ENCODE measurements at places on chromosomes 3 and 15.

- DNase-seq, result no peak
Measured at GRCh38 chr15:39108021-39108420, 472.9 kb upstream of the THBS1 start.

DNA sequence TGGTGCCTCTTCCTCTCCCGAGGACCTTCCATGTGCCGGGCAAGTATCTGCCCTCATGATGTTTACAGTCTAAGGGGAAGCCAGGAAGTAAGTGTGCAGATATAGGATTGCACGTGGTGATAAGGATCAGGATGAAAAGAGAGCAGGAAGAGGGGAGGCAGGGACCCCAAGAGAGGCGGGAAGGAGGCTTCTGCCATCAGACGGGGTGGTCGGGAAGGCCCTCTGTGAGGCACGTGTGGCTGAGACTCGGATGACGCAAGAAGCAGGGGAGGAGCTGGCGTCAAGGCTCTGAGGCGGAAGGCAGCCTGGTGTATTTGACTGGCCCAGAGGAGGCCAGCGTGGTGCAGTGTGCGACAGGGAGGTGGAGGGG is 762 bp upstream of the IQSEC1 start:
- DNase-seq, result no peak

GRCh38 chr3:57530071-57530608 is 14.0 kb downstream of the DNAH12 start:
- no peak for DNase-seq

DNA sequence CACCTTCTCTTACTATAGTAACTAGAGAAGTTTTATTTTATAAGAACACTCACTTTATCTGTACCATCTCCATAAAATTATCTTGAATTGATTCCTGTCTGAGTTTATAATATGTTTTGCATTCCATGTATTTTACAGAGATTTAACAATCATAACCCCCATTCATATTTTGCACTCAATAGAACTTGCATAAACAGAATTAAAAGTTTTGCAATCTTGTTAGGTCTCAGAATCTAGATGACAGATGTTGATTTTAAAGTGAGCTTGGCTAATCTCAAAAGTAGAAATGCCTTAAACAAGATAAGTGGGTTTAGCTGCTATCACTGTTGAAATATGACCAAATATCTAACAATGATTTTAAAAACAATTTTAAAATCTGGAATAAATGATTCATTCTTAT is 107.9 kb upstream of the EPHA6 start:
- no peak for DNase-seq

DNA sequence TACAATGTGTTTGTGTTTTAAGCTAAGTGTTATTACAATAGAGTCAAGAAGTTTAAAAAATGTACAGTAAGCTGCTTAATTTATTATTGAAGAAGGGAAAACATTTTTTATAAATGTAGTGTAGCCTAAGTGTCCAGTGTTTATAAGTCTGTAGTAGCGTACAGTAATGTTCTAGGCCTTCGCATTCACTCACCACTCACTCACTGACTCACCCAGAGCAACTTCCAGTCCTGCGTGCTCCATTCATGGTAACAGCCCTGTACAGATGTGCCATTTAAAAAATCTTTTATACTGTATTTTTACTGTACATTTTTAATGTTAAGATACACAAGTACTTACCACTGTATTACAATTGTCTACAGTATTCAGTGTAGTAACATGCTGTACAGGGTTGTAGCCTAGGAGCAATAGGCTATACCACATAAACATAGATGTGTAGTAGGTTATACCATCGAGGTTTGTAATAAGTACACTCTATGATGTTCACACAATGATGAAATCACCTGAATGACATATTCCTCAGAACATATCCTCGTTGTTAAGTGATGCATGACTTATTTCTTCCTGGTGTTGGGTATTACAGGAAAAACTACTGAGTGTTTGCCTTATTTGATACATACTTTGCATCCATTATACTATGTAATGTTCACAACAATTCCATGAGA is 156.6 kb upstream of the NUDT16 start:
- DNase-seq, result no peak

DNA sequence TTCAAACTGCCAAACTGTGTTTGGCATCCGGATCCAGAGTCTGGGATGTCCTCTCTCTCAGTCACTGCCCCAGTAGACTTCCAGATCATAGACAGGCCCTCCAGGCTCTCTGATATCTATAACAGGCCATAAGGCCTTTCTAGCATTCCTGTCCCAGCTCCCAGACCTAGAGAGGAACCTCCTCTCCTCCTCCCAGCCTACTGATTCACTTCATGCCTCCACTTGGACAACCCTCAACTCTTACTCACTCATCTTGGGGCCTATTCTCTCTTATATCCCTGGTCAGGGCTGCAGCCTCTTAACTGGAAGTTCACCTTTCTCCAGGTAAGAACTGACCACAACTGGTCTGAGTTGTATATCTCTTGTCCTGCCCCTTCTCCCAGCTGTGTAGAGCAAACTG is 253.7 kb upstream of the TRIM42 start:
- no peak for DNase-seq

DNA sequence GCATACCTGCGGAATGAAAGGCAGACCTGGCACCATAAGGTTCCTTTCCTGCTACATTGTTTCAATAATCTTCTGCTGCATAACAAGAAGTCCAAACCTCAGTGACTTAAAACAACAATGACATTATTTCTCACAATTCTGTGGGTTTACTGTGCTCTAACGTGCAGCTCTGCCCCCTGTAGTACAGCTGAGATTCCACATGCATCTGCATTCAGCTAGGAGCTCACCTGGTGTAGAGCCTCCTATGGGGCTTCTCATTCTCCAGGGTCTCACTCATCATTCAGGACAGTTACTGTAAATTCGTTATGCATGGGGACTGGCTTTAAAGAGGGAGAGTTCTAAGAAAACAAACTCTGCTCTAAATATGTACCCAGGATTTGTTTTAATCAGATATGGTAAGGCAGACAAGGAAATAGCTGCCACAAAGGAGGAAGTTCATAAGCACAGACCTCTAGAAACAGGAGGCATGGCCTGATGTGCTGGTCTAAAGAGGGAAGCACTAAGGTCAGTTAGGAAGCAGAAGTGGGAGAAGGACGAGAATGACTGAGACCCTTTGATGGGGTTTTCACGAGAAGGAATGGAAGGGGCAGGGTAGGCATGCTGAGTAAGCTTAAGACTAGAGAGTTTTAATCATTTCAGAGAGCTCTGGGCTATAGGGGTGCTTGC is 347.0 kb downstream of the NEK10 start:
- DNase-seq, result no peak

DNA sequence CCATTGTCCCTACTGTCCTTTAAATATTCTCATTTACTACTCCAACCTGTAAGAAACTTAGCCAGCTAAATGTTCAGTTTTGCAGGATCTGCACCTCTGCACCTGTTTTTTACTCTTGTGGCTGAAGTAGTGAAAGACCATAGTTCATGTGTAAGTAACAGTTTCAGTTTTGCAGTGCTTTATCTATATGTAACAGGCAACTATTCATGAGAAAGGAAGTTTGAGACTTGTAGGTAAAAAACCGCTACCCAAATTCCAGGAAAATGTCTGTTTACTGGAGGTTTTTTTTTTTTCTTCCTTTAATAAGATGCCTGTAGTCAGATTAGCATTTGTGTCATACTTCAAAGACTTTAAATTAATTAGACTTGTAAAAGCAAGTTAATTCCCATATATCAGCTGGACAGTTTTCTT is 25.4 kb upstream of the MBNL1 start:
- DNase-seq, result no peak

DNA sequence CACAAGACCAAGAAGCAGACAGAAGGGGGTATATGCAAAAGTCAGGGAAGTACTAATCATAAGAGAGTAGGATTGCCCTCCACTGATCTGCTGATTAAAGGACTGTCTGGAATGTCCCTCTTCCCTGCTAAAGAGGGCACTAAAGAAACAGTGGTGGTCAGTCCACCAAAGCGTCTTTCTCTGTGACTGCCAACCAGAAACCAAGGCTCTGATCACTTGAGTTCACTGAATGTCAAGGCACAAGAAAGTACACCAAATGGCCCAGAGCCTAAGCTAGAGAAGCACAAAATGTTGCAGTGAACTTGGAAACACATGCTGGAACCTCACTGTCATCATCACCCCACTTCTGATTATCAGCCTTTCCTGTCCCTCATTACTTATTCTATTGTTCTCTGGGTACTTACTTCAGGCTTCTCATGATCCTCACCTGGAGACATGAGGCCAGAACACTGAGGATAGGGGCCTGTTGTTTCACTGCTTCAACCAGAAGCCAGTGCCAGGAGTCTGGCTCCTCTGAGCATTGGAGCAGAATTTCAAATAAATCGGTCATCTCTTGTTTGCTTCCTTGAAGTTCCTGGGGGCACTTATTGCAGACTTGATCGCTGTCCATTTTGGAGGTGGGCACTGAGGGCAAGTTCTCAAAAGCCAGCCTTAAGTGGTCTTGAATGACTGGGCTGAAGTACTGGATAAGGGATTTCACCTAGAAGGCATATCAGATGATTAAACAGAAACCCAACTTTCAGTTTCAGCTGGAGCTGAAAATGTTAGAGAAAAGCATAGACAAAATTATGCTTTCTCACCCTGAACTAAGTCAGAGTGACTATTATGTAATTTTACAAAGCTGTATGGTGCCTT is 58.9 kb downstream of the EIF3J start:
- peak; percentile 9 for DNase-seq

DNA sequence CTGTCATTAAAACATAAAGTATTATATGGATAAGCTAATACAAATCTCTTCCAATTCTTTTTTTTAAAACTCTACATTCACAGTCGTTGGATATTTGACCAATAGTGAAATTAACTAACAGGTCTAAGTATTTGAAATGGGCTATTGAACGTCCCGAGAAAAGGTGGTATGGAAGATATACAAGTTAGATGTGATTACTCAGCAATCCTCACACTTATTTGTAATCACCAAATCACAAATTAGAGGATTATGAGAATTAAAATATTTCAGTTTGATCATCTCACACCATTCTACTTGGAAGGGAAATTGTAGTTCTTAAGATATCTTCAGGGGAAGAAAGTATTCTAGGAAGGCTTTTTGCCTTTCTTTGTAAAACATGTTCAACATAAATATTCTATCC is 60.5 kb downstream of the GAP43 start:
- DNase-seq, result no peak

GRCh38 chr15:69288531-69289341 is 10.0 kb upstream of the PAQR5 start:
- no peak for DNase-seq
